Endothelial cell of coronary artery (primary cell): ENCODE measurements at places on chromosomes 13 and 19. TPM values are rescaled to one million over a fixed set of nuclear protein-coding genes. Genes with fewer than 3 reads are reported as not detected.

The FCGBP gene
- under 0.01 and 0.19 TPM in 2 replicates for total RNA-seq

The ZNF579 gene
- total RNA-seq: 3.0 and 4.4 TPM in 2 replicates

The SLC10A2 gene
- total RNA-seq: not detected in 2 replicates

The RAB20 gene
- total RNA-seq: 4.3 and 6.6 TPM in 2 replicates

The RAB3D gene
- total RNA-seq: 35.7 and 42.8 TPM in 2 replicates

The FFAR3 gene
- total RNA-seq: not detected in 2 replicates

The ZNF497 gene
- total RNA-seq: 0.81 and 1.1 TPM in 2 replicates

The FAM83E gene
- total RNA-seq: 0.56 and 0.90 TPM in 2 replicates

The PLIN5 gene
- total RNA-seq: under 0.01 and 0.09 TPM in 2 replicates

The PHLDB3 gene
- total RNA-seq: 10.2 and 12.3 TPM in 2 replicates

The CGB2 gene
- total RNA-seq: 0.19 TPM in 1 of 2 replicates, not detected in the other

The KLK1 gene
- total RNA-seq: not detected in 2 replicates

The APC2 gene
- total RNA-seq: 0.09 TPM in 2 replicates

The GGACT gene
- 5.0 and 7.6 TPM in 2 replicates for total RNA-seq

The TMEM221 gene
- total RNA-seq: under 0.01 and 0.09 TPM in 2 replicates

The CYP4F8 gene
- not detected in 2 replicates for total RNA-seq

The COX7A1 gene
- total RNA-seq: 4.4 and 15.4 TPM in 2 replicates

The RNF225 gene
- 0.09 TPM in 1 of 2 replicates, not detected in the other for total RNA-seq

The CDX2 gene
- not detected in 2 replicates for total RNA-seq

The HCST gene
- total RNA-seq: 0.47 TPM in 1 of 2 replicates, not detected in the other

The SPTBN4 gene
- total RNA-seq: 0.09 and 0.28 TPM in 2 replicates

The HTR2A gene
- 0.19 TPM in 1 of 2 replicates, not detected in the other for total RNA-seq

The GPR180 gene
- total RNA-seq: 8.8 and 11.9 TPM in 2 replicates
